H9 (cell line): ENCODE measurements at places on chromosomes 16 and 17. TPM values are rescaled to one million over a fixed set of nuclear protein-coding genes. Genes with fewer than 3 reads are reported as not detected.

DNA sequence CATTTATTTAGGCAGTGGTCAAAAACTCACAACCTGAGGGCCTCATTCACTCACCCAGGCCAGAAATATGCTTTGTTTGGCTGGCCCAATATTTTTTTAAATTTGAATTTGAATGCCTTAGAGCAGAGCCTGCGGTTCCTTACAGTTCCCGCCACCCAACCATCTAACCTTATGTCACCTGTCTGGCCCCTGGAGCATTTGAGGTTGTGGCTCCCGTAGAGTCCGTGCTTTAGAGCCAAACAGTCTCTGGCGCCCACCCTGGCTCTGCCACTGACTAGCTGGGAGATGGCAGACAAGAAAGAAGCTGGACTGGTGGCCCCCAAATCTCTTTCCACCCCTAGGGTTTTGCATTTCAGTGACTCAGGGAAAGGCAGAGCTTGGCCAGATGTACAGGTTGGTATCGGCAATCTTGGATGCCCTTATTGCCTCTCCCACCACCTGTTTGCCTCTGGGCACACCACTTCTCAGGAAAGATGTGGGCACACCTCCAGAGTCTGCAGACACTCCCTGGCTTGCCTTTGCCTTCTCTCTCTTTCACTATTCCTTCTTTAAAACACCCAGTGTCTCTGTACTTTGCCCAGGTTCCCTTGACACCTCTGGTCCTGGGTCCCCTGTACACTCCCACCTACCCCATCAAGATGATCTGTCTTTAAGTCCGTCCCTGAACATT, 1.9 kb upstream of the MAP3K14 start:
- no peak for DNase-seq

DNA sequence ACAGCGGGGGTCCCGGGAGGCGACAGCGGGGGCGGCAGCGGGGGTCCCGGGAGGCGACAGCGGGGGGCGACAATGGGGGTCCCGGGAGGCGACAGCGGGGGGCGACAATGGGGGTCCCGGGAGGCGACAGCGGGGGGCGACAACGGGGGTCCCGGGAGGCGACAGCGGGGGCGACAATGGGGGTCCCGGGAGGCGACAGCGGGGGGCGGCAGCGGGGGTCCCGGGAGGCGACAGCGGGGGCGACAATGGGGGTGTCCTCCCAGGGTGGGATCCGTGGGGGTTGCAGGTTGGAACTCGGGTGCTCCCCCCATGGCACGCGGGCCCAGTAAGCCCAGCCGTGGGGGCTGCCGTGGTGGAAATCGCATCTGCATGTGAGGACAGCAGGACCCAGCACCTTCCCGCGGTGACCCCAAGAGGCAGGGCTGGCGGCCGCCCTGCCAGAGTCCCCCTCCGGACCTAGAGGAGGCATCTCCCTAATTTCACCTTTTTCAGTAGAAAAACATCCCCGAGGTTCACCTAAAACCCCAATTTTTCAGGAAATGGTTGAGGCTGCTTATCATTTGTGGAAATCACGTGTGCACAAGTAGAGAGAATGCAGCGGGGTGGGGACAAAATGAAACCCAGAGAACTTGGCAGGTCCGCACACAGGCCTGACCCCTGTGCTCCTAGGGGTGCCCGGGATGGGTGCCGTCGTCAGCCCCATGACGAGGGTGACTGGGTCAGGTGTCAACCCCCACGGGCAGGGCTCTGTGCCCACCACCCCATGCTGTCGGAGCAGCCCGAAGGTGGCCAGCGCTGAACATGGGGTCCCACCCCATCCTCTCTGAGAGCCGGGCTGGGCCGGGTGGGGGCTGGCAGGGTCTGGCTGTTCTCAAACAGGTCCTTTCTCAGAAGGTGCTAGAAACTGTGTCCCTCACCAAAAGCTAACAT, 10.5 kb upstream of the METRNL start:
- DNase-seq: no peak

- DNase-seq: peak; percentile 43
These were observed 22.9 kb upstream of the DNAJA2 start for GRCh38 chr16:46996391-46996790.

GJD3 gene
- total RNA-seq: not detected in 2 replicates

KRT40 gene
- total RNA-seq: not detected in 2 replicates

DNA sequence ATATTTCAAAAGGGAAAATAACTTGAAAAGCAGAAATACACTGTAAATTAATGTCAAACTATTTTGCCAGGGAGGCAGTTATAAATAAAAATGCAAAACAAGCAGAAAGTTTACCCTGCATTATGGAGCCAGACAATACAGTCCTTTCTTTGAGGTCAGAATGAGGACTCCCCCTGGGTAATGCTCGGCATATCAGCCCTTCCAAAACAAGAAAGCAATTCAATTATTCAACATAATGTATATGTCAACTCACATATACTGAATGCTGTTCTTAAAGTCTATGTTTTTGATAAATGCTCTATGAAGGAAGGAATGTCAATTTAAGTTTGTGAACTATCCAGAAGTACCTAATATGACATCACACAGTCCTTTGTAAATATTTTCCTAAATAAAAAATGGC, 72.4 kb downstream of the TTC19 start:
- DNase-seq: no peak

GRIN2A gene
- total RNA-seq: 0.94 and 1.5 TPM in 2 replicates

GRCh38 chr17:65841089-65841488, 279.6 kb upstream of the AXIN2 start:
- DNase-seq: no peak

DNA sequence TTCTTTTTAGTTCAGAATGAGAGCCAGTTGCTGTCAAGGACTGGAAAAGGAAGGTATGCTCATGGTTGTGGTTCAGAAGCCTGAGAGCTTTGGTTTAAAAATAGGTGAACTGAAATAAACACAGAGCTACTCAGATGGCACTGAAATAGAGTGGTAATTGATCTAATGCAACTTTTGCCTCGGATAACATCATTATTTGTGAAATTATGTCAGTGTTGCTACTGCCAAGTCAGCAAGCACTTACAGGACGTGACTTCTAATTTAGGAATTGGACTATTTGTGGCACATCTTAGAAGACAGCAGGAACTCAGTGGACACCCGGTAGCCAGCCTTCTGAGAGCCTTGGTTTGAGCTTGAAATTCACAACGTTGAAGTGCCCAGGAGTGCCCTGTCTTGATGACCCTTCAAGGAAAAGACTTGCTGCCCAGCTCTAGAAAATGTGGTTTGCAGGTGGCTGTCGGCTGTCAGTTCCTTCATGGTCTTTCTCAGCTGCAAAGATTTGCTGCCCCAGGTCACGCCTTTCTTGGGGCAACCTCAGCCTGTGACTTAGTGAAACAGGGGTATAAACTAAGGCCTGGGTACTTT, 42.0 kb upstream of the XYLT1 start:
- no peak for DNase-seq

- peak; percentile 71 for DNase-seq
These were observed at the start of gene UNKL for GRCh38 chr16:1414532-1415260. UNKL (minus strand) TSS chr16:1414704; CDS start chr16:1414691, 13 bp downstream.

GRCh38 chr16:71441348-71442050, 355 bp downstream of the TLE7 start:
- DNase-seq: peak; percentile 77

- no peak for DNase-seq
These were observed 7.1 kb downstream of the HSD17B2 start for GRCh38 chr16:82042144-82042543.

GRCh38 chr17:57554826-57555635, 190.1 kb downstream of the CCDC182 start:
- no peak for DNase-seq

DNA sequence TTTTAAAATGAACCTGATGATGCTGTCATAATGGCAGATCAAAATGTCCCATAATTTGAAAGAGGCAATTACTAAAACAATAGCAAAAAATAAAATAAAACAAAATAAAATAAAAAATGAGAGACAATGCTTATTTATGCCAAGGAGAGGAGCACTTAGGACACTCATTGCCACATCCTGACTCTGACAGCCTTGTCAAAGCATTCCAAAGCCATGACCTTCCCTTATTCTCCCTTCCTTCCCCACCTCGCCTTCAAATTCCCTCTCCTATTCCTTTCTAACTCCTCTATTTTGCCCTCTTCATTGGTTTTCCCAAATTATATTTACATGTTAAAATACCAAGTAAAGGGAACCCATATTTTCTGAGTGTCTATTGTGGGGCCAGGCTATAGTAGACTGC, 220.0 kb downstream of the CDH13 start:
- no peak for DNase-seq

ATAD5 gene
- 24.6 and 27.0 TPM in 2 replicates for total RNA-seq

DNA sequence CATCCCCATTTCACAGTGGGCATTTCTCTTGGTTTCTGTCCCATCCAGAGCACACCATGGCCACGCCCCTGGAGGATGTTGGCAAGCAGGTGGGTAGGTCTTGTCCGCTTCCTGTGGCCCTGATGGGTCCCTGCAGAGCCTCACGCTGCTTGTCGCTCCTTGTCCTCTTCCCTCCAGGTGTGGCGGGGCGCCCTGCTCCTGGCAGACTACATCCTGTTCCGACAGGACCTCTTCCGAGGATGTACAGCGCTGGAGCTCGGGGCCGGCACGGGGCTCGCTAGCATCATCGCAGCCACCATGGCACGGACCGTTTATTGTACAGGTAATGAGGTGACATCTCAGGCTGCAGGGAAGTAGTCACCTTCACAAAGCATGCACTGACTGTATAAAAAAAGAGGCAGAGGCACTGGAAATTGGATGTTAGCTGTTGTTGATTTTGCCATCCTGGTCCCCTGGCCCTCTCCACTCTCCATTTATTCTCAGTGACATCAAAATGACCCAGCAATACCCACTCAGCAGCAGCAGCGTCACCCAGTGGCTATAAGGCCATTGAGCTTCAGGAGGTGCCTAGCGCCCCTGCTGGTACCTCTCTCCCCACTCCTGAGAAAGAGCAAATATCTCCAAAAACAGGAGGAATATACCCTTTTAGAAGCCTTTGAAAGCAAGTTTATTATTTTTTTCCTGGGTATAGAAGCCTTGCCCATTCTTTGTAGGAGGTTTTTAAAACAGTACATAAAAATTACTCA, 13.7 kb downstream of the METTL22 start:
- peak; percentile 74 for DNase-seq

DNA sequence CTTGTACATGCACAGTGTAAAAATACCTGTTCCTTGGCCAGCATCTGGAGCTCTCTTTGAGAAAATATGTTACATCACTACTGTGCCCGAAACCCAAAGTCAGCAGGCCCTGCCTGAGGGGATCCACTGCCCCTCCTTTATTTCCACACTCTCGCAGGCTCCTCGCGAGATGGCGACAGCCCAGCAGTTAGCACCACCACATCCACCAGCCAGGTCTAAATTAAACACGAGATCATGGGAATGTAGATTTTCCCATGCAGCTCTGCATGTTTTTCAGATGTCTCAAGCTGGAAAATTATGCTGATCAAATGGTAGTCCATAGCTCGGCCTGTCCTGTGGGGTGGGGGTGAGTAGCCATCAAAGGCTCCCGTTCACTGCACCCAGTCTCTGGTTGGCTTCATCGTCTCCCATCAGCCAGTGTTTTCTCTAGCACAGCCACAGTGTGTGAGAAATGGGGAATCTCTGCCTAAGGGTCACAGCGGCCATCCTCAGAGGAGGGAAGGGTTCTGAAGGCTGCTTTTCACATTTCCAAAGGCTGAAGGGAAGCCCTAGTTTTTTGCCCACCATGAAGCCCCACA, 34.7 kb downstream of the EPN2 start:
- no peak for DNase-seq

GRCh38 chr16:69669577-69669976, 56.8 kb downstream of the NQO1 start:
- no peak for DNase-seq

- no peak for DNase-seq
These were observed 23.0 kb downstream of the SPPL2C start for GRCh38 chr17:45867702-45868101.

PPM1E gene
- 7.1 and 7.3 TPM in 2 replicates for total RNA-seq

DNA sequence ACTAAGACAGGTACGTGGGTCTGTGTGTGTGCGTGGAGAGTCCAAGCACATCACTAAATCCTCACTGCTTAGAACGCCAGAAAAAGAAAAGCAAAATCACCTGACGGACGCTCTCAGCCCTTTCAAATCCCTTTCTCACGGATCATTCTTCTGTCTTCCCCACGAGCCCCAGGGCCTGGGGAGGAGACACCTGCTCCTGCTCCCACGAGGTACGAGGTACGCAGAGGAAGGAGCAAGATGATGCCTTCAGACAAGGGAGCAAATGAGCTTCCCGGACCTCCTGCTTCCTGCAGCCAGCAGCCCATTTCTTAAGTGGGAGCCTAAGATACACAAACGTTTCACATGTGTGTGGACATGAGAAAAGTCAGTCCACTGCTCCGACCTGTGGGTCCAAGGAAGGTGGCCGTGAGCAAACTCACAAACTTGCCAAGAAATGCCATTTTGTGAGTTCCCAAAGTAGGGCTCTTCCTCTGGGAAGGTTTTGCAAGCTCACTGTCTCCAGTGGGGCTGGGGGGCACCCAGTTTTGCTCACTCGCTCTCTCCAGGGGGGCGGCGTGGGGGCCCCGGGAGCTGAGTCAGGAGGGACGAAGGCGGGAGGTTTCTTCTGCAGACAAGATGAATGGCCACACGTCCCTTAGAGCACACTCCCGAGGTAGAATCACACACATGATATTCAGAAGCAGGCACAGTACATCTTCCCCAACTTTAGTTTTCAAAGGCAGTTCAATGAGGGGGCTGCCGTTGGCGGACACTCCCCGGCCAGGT, 68.1 kb downstream of the MRM3 start:
- DNase-seq: no peak
